ENCODE measurements at places on chromosomes 2 and 18.

DNA sequence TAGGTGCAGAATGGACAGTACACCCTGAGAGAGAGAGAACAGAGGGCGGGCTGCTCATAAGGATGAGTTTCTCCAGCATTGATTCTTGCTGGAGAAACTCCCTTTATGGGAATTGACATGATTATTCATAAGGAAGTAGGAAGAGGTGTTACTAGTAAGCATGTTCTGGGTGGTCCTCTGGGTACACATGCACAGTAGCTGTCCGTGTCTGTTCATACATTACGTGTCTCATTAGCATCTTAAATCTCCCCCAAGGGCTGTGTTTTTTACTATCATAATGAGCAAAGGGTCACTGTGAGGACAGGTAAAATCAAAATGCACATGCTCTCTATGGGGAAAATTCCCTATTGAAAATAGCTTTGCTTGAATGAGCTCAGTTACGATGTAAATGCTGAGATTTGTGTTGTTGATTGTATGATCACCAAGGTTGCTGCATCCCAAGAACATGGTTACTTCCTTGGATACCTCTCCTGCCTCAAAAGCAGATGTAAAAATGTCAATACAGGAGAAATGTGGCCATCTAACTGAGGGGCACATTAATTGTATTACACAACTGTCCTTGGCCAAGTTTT is 238.9 kb downstream of the CDH20 start:
- DNase-seq, result no peak

GRCh38 chr2:9497017-9497416 is 22.7 kb downstream of the IAH1 start:
- no peak for DNase-seq

DNA sequence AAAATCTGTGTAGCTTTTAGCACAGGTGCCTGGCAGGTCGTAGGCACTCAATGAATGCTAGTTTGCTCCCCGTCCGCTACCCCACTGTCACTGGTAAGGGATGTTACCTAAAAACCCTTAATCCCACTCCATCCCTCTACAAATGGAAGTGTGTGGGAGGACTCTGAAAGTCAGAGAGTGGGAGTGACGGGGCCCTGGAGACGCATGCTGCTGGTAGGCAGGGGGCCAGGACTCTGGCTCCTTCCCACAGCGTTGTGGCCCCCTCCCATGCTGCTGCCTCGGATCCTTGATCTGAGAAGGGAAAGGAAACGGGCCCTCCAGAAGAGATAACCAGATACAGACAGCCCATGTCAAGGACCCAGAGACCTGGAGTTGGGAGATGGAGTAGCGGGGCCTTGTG is 249.3 kb downstream of the HAUS1 start:
- DNase-seq, result no peak

GRCh38 chr2:229296536-229296935 is 25.4 kb upstream of the PID1 start:
- no peak for DNase-seq

- DNase-seq, result no peak
These were observed 50.0 kb downstream of the SH3RF3 start for GRCh38 chr2:109178968-109179367.
